Activated CD8-positive, alpha-beta memory T cell treated with anti-CD3 and anti-CD28 coated beads, Interleukin-2, amount 50 U/mL, for 4 hours (primary cell): ENCODE measurements at places on chromosomes 16 and 17.

DNA sequence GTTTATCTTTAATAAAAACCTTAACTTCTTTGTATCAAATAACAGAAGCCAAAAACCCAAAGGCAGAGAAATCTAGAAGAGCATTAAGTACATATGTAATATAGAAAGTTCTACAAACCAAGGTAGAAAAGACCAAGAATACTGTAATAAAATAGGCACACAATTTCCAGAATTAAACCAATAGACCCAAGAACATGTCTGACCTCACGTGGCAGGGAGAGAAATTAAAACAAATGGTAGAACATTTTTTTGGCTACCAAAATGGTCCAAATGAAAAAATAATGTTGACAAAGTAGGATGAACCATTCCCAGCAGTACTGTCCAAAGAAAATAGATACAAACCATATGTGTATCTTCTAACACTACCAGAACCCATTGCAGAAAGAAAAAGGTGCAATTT lies 183.5 kb downstream of the CPPED1 start:
- no peak for DNase-seq

DNA sequence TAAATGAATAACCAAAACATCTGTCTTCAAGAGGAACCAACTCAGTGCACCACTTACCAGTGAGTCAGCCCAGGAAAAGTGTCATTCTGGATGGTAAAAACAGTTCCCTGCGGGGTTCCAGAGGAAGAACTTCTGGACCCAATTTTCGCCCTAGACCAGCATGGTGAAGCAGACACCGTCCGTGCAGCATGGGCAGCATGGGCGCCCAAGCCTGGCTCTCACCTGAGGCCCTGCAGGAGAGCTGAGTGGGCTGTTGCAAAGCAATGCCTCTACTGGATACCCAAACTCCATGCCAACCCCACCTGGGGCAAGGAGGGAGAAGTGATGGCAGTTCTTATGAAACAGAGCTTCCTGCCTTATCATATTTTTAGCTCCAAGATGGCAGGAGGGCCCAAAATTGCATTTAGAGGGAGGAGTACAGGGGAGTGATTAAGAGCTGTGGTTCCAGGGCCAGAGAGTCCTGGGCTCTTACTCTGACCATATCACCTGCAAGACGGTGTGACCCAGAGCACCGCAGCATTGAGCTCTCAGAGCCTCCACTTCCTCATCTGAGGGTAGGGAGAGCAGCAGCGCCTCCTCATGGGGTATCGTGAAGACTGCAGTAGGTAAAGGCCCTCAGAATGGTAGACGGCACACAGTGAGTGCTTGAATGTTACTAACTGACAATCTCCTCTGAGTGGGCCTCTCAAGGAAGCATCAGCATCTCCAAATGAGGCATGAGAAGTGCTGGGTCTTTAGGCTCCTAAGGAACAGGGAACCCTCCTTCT lies 16.6 kb upstream of the INPP5K start:
- DNase-seq, result peak; percentile 34

DNA sequence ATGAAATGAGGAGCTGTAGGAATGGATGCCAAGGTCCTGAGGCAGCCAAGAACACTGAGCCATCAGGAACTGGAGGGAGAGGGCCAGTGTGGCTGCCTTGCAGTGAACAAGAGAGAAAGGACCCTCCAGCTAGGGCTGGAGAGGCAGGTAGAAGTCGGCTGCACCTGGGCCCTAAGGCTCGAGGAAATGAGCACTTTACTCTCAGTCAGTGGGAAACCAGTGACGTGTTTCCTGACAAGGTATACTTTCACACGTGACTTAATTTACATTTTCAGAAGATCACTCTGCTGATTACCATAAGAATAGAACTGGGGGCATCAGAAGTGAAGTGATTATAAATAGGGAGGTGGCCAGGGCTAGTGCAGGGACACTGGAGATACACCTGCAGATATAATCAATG lies 115.2 kb downstream of the C17orf67 start:
- DNase-seq, result no peak

- no peak for DNase-seq
Measured at GRCh38 chr17:69286257-69286656, 40.7 kb downstream of the ABCA5 start.

DNA sequence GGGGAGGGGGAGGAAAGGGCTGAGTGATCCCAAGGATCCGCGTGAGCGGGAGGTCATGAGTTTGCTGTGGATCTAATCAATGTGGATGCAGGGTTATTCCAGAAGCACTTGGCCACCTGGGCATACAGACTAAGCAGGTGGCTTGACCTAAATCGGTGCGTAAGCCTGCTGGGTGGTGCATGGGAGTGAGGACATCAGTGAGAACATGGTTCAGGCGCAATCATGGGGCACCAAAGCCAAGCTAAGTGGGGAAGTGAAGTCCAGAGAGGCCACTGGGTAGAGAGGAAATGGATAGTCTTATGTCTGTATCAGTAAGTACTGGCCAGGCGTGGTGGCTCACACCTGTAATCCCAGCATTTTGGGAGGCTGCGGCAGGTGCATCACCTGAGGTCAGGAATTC lies 18.9 kb upstream of the MFSD6L start:
- no peak for DNase-seq

DNA sequence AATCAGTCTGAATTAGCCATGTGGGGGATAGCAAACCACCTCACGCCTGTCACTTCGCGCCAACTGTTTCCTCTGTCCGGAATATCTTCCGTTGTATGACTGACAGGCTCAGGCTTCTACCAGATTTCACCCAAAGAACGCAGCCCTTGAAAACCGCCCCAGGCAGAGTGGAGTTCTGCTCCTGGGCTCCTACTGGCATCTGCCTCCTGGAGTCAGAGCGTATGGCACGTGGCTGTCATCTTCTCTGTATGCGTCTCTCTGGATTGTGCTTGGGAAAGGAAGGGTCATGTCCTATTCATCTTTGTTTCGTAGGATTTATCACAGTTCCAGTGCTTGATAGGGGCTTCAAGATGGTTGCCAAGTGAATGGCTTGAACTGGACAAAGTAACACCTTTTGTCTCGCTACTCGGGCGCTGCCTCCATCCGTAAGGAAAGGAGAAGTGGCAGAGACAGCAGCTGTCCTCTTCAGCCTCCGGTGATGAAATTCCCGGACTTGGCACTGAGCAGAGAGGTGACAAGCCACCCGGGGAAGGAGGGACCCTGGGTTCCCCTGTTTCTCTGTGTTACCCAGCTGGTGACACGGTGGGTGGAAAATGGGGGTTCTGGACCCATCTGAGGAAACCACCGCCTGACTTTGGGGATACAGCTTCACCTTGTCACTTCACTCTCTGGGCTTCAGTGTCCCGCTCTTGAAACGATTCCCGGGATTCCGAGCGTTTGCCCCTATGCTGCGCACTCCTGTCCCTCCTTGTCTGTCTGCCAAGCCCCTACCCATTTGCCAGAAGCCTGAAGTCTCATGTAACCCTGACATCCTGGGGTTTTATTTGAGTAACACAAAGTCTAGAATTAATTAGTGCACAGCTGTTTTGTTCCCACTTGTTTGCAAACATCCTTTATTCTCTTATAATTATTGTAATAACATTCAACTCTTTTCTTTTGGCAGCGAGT lies 13.9 kb downstream of the KIAA0513 start:
- DNase-seq, result no peak

DNA sequence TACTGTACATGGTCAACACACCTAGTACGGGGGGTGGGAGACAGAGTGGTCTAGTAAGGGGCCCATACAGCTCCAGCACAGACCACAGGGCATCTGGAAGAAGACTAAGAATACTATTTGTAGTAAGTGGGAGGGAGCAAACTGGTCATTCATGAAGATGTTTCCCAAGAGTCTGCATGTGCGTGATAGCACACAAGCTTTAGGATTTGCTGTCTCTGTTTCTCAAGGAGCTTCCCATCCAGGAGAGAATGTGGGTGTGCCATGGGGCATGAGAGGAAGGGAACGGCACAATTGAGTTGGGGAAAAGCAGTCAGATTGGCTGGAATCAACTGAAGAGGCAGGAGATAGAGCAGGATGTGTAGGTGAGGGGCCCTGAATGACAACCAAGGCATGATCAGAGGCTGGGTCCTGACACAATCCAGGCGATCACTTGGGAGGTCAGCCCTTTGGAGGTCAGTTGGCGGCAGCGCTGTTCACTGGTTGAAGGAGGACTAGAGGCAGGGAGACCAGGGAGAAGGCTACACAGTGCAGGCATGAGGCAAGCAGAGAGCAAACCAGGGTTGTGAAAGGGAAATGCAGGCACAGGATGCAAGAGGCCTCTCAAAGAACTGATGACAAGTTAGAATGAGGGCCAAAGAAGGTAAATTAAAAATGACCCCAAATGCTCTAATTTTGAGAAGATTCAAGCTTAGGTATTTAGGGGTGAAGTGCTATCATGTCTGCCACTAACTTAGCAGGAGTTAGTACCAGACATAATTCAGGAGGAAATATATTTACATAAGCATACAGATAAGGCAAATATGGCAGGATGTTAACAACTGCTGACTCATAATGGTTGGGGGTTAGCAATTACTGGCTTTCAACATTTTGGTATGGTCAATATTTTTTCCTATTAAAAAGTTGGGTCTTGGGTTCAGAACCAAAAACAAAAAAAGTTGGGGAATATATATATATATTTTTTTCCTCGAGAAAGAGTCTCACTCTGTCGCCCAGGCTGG lies 10.3 kb downstream of the UBE2O start:
- DNase-seq, result no peak

DNA sequence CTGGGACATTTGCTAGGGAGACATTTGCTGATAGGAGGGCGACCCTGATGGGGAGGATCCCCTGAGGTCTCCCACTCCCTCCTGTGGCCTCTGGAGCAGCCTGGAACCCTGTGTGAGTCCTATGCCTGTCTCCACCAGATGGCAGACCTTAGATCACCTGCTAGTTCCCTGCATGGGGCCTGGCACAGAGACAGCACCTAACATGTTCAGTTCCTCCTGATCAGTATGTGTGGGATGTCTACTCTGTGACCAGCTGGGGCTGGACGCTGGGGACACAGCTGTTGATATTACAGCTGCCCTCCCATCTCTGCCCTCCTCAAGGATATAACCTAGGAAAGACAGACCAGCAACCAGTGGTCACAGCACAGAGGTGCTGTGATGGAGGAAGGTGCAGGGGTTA lies 1.1 kb upstream of the ADCY7 start:
- DNase-seq, result peak; percentile 45

GRCh38 chr16:84117494-84117843 lies 727 bp upstream of the MBTPS1 start:
- peak; percentile 35 for DNase-seq

GRCh38 chr17:57391076-57391825 lies 134.9 kb downstream of the MSI2 start:
- no peak for DNase-seq
